ENCODE measurements at places on chromosomes 7 and 10.
A peak's percentile ranks its signal among the peaks of the same experiment; 100 is the strongest.

- DNase-seq = no peak
Measured at GRCh38 chr7:28170701-28171100, 9.9 kb downstream of the JAZF1 start.

- no peak for DNase-seq
Measured at GRCh38 chr10:71067098-71067740, 145.2 kb upstream of the UNC5B start.

- no peak for DNase-seq
Measured at GRCh38 chr10:89745903-89746302, 44.5 kb downstream of the KIF20B start.

DNA sequence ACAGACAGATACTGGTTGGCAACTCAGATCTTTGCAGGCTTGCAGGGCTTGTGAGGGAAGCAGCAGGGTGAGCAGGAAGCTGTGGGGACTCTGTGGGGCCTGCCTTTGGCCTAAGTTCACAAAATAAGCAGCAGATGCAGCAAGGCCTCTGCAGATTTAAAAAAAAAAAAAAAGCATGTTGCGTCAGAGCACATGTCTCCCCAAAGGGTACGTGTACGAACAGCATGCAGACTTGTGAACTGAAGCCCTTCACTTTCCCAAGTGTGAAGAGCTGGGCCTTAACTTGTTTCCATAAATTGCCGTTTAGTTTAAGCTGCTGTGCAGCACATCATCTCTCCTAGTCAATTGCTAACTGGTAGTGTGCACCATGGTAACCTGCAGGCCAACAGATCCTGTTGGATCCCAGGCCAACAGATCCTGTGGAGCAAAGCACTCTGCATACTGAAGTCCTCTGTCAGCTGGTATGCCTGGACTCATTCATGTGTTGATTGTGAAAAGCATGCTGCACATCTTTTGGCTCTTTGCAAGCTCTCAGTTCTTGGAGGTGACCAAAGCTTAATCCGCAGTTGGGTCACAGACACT lies 10.8 kb upstream of the XPNPEP1 start:
- DNase-seq = peak; percentile 35

GRCh38 chr10:114603948-114604347 lies 54.1 kb downstream of the ABLIM1 start:
- no peak for DNase-seq

GRCh38 chr10:114869520-114869892 lies 47.9 kb downstream of the FHIP2A start:
- DNase-seq = no peak

GRCh38 chr7:133372337-133372736 lies 119.5 kb downstream of the EXOC4 start:
- DNase-seq = no peak

GRCh38 chr10:22379059-22379458 lies 33.8 kb downstream of the SPAG6 start:
- peak; percentile 50 for DNase-seq

- no peak for DNase-seq
Measured at GRCh38 chr7:32108651-32109050, 38.4 kb upstream of the PDE1C start.

- DNase-seq = no peak
Measured at GRCh38 chr10:85008488-85009184, 680.2 kb downstream of the CCSER2 start.

DNA sequence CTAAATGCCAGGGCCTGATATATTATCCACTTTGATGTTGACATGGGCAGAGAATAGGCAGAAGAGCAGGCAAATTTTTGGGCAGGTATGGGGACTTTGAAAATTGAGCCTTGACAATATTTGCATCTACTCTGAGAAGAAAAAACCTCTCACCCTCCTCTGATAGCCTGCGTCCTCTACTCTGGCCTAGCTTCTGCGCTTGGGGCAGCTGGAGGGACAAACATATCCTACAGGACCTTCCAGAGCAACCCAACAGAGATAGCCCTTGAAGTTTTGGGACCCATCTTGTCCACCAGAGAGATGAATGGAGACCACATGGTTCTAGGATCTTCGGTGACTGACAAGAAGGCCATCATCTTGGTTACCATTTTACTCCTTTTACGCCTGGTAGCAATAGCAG lies at the start of gene TAS2R60:
Gene TAS2R60 (plus strand): TSS at position 301 of the 400 bp plus-strand sequence. CDS start 0 bp downstream, at position 301.
- no peak for DNase-seq

GRCh38 chr7:27147199-27148030 lies at the start of gene HOXA6:
Gene HOXA6, minus strand, starts transcription at chr7:27147774. Its CDS starts 25 bp downstream, at chr7:27147749.
- DNase-seq = no peak

DNA sequence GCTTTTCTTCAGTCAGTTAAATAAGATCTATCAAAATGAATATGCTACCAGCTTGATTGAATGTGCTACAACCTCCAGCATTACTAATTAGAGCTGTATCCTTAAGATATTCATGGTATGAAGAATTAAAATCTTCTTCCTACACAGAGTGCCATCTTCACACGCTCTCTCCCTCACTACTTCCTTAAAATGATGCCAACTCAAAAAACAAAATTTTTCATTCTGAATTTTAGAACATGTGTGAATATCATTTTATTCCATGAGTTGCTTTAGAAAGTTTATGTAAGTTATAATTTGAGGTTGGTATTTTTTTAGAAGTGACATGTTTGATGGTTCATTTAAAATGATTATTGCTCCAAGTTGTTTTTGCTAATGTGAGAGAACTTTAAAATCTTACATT lies 407.5 kb upstream of the CELF2 start:
- DNase-seq = no peak

GRCh38 chr7:141477865-141478264 lies 73.3 kb upstream of the AGK start:
- no peak for DNase-seq

DNA sequence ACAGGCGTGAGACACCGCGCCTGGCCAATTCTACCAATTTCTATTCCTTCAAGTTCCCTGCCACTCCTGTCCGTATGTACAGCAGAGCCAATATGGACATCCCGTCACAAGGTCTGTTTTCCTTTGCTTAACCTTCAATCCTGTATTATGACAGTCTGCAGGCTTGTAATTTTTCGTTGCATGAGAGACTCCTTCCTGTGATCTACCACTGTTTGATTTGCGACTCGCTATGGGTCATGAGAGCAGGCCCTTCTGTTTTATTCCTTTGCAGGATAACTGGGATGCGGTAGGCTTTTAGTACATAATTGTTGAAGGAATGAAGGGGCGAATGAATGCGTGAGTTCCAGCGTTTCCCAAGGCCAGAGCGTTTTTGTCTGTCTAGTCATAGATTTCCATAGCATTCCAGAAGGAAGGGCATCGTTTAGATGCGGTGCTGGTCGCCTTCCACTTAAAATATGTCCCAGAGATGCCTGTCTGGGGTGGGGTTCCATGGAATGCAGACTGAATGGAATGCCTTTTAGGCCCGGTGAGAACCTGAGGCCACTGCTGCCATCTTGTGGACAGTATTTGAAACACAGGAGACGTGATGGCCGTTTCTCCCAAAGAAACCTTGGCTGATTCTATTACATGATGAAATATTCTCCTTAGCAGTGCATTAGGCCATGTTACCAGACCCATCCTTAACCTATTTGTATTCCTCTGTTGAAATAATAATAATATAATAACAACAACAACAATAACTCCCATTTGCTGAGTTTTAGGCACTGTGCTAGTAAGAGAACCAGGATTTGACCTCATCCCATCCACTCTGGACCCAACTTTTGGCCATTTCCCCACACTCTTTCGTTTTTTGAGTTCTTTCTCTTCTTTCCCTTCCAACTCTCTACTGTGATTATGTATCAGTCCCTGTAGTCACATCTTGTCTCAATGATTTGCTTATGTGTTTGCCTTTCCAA lies 193.2 kb downstream of the MYOF start:
- DNase-seq = peak; percentile 69

DNA sequence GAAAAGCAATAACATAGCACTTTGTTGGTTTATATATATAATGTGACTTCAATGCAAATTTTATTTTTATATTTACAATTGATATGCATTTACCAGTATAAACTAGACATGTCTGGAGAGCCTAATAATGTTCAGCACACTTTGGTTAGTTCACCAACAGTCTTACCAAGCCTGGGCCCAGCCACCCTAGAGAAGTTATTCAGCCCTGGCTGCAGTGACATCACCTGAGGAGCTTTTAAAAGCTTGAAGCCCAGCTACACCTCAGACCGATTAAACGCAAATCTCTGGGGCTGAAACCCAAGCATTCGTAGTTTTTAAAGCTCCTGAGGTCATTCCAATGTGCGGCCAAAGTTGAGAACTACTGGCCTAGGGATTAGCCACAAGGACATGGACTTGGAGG lies 155.0 kb upstream of the LANCL2 start:
- no peak for DNase-seq

- peak; percentile 51 for DNase-seq
Measured at GRCh38 chr7:5528071-5528814, 104.6 kb upstream of the TNRC18 start.

GRCh38 chr10:83991986-83992753 lies 147.1 kb upstream of the GHITM start:
- peak; percentile 24 for DNase-seq

DNA sequence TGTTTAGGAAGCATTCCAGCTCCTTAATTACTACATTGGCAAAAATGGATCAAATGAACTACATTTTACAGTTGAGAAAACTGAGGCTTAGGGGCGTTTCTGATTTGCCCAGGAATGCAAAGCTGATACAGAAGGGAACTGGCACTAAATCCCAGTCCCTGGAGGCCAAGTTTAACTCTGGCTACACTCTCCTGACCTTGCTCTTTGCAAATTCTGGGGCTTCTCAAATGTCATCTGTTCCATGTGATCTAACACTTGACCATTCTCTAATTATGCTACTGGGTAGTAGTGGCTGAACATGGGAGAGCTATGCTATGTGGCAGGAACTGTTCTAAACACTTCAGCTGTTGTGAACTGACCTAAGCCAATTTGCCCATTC lies 11.3 kb upstream of the HABP2 start:
- DNase-seq = no peak

GRCh38 chr10:89836840-89837164 lies 135.4 kb downstream of the KIF20B start:
- DNase-seq = no peak

GRCh38 chr7:44981035-44981706 lies 2.4 kb upstream of the MYO1G start:
- peak; percentile 79 for DNase-seq

- DNase-seq = peak; percentile 26
Measured at GRCh38 chr10:69802424-69803161, 887 bp downstream of the COL13A1 start.

GRCh38 chr7:151893405-151893923 lies 16.5 kb upstream of the PRKAG2 start:
- DNase-seq = no peak

- DNase-seq = no peak
Measured at GRCh38 chr10:27258492-27258837, 17.9 kb upstream of the ACBD5 start.

GRCh38 chr7:140192620-140193019 lies 15.8 kb upstream of the KDM7A start:
- no peak for DNase-seq

- no peak for DNase-seq
Measured at GRCh38 chr7:103752995-103753394, 236.5 kb downstream of the RELN start.

GRCh38 chr7:70104243-70104642 lies 506.0 kb downstream of the AUTS2 start:
- DNase-seq = no peak

DNA sequence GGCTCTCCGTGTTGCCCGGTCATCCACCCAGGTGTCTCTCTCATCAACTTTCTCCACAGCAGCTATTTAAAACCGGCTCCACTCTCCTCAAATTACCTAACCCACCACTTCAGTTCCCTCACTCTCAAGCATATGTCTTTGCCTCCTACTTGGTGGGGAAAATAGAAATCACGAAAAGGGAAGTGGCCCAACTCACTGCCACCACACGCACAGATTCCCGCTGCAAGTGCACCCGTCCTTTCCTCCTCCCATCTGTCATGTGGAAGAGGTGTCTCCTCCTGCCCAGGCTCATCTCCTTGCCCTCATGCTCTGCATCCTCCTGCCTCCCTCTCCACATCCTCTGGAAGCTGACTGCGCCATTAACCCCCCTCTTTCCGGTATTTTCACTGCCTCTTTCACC lies 80.8 kb upstream of the MKX start:
- DNase-seq = no peak

GRCh38 chr7:116673457-116673865 lies 1.5 kb downstream of the MET start:
- DNase-seq = no peak

- DNase-seq = no peak
Measured at GRCh38 chr7:20275637-20276036, 55.1 kb upstream of the ITGB8 start.

DNA sequence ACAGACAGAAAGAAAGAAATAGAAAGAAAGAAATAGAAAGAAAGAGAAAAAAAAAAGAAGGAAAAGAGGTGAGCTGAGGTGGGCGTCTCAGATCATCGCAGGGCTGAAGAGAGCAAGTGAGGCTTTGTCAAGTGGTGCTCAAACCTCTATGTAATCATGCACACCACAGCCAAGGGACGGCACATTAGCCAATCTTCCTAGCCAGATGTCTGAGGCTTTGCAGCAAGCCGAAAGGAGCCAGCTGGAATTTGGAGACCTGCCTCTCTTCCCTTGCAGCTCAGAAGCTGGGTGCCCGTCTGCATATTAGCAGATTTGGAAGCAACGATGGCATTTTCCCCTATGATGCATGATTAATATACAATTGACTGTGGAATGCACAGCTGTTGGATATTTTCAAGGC lies 52.5 kb downstream of the ADRA2A start:
- no peak for DNase-seq

GRCh38 chr10:34543716-34544115 lies 271.4 kb downstream of the PARD3 start:
- DNase-seq = no peak

- DNase-seq = no peak
Measured at GRCh38 chr10:6297951-6298381, 95.2 kb downstream of the PFKFB3 start.

DNA sequence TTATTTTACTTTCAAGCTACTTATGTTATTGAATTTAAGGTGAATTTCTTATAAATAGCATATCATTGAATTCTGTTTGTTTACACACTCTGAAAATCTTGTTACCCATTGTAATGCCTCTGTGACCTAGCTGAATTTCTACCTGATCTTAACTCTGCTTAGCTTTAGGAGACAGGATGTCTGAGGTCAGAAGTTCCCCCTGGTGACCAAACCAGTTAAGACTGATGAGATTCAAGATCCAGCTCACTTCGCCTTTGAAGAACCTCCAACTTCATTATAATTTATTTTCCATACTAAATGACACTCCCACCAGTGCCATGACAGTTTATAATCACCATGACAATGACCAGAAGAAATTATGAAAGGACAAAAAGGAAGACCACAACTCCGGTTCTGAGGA lies 213.4 kb upstream of the CDC14C start:
- no peak for DNase-seq

GRCh38 chr10:102714621-102715455 lies at the start of gene SFXN2:
Gene SFXN2, plus strand, starts transcription at chr10:102714636. Its CDS starts 12,001 bp downstream, at chr10:102726637.
- DNase-seq = no peak

DNA sequence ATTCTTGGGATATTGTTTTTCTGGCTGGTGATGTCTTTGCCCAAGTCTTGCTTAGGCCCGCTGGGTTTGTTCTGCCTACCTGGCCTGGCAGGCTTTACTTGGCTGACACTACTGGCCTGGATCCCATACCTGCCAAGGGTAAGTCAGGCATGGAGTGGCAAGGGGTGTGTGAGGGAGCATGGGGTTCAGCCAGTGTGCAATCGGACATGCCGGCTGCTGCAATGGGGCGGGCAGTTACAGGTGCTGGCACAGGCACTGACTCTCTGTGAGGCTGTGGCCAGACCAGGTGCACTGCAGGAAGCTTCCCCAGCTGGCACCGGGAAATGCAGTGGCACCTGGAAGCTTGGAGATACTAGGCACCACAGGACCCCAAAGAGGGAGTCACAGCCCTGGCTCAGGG lies 168.4 kb downstream of the PON1 start:
- DNase-seq = no peak

Measured in activated T-cell treated with anti-CD3 and anti-CD28 coated beads, Interleukin-2, amount 50 U/mL, for 48 hours (primary cell).